ENCODE measurements at places on chromosomes 7 and 10. TPM values are rescaled to one million over a fixed set of nuclear protein-coding genes. Genes with fewer than 3 reads are reported as not detected.

DNA sequence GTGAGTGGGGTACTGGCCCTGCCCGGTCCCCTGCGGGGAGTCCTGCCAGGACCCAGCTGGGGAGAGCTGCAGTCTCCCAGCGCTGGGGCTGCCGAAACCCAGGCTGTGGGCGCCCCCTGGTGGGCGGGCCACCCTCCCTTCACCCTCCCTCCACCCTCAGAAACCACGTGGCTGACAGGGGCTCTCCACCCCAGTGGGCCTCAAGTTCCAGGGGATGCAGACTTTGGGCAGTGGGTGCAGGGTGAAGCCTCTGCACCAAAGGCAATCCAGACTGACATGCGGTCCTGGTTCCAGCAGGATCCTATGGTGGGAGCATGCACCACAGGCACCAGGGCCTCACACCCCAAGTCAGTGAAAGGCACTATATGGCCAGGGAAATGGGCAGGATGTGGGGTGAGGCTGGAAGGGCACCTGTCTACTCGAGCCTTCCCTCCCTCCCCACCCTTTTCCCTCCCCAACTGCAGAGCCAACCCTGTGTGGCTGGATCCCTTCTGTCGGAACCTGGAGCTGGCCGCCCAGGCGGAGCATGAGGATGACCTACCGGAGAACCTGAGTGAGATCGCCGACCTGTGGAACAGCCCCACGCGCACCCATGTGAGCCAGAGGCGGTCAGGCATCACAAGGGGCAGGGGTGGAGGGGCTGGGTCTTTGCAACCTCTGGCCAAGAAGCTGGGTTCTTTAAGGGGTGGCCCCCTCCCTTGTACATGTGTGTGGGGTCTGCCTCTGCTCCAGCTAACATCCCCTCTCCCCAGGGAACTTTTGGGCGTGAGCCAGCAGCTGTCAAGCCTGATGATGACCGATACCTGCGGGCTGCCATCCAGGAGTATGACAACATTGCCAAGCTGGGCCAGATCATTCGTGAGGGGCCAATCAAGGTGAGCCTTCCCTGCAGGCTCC, 38.8 kb downstream of the PSAP start:
- no peak for DNase-seq

- DNase-seq: no peak
These were observed 526.9 kb upstream of the VSTM2A start for GRCh38 chr7:54015251-54015650.

Gene STX1A
- total RNA-seq: 16.8 TPM

Gene KCNIP2
- total RNA-seq: 1.2 TPM

DNA sequence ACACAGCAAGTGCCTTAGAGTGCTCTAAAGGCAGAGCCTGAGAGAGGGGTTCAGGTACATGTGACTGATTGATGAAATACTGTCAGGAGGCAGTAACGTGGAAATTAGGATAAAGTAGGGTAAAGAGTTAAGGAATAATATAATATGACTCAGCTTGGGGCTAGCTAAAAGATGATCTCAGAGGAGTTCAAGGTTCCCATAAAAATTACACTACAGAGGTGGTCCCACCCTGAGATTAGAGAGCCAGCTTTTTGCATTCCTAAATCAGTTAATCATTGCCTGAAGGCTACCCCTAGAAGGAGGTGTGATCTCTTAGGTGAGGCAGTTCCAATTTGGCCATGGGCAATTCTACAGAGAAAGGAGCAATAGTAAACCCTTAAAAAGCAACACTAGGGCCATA, 5.8 kb downstream of the LIPJ start:
- no peak for DNase-seq

Gene IFIT1B
- not detected for total RNA-seq

DNA sequence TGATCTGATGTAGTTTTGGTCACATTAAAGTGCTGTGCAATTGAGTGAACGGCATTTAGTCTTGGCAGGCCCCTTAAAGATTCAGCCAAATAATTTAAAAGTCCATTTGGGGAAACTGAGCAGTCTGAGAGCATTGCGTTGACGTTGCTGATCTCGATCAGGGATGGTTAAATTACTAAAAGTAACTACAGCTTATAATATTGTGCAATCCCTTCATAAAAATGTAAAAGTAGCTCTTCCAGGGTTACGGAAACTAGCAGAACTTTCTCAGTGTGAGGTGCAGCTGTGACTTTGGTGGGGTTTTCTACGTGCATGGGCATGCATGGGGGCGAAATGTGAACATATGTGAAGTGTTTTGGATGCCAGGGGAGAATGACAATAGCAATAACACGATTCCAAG, 184.5 kb upstream of the RNF32 start:
- no peak for DNase-seq

DNA sequence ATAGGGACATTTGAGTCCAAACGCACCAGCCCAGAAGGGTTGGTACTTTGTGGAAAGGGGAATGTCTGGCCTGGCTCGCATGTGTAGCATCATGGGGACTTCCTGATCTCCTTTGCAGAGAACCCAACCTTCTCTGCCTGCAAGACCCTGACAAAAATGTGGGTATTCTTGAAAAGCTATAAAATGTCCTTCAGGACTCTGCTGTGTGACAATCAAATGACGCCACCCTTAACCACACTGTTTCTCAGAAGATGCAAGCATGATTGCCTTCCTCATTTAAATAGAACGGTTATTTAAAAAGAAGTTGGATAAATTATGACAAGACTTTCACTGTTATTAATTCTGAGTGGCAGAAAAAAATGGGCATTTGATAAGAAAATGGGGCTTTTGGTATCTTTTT, 15.1 kb upstream of the GPR15LG start:
- DNase-seq: no peak

GRCh38 chr10:83214136-83214535, 925.2 kb upstream of the GHITM start:
- no peak for DNase-seq

DNA sequence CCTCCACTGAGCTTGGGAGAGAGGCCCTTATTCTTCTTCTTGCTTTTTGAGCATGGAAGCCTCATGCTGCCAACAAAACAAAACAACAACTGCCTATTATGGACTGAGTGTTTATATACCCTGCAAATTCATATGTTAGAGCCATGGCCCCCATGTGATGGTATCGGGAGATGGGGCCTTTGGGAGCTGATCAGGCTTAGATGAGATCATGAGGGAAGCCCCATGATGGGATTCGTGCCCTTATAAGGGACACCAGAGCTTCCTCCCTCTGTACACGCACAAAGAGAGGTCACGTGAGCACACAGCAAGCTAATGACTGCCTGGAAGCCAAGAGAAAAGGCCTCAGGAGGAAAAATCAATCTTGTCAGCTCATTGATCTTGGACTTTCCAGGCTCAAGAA, 235.0 kb downstream of the FANK1 start:
- no peak for DNase-seq

DNA sequence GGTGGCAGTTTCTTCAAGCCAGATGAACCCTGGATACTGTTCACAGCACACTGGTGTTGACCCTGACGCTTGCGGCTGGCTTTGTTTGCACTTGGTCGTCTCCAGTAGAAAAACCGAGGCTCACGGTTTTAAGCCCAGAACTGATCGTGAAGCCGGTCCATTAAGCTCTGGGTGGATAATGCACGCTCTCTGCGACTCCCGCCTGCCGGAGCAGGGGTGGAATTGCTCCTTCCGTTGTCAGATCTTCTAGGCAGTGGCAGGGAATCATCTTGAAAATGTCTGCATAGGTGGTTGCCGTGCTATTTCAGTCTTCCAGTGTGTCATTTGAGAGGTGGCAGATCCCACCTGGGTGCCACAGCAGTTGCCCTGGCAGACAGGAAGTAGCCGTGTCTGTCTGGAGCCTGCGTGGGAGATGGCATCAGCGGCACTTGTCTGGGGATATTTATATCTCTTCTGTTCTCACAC, 35.9 kb upstream of the AP5Z1 start:
- no peak for DNase-seq

GRCh38 chr10:75703191-75703854, 271.9 kb downstream of the LRMDA start:
- no peak for DNase-seq

- no peak for DNase-seq
These were observed 77.5 kb upstream of the SORCS3 start for GRCh38 chr10:104563548-104563947.

DNA sequence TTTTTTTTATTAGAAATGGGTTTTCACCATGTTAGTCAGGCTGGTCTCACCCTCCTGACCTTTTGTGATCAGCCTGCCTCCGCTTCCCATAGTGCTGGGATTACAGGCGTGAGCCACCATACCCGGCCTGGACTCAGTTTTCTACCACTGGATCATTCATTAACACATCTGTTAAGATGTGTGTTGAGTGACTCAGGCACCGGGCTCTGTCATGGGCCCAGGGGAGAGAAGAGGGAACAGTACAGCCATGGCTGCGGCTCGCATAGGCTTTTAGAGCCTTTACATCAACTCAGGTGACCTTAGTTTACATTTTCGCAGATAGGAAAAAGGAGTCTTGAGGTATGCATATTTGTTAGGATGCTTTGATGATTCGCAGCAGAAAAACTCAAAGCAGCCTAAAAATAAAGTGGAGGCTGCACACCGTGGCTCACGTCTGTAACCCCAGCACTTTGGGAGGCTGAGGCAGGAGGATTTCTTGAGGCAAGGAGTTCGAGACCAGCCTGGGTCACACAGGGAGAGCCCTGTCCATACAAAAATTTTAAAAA, 3.1 kb upstream of the ARPC1B start:
- DNase-seq: no peak

GRCh38 chr10:24242562-24242961, 33.6 kb downstream of the KIAA1217 start:
- DNase-seq: no peak

DNA sequence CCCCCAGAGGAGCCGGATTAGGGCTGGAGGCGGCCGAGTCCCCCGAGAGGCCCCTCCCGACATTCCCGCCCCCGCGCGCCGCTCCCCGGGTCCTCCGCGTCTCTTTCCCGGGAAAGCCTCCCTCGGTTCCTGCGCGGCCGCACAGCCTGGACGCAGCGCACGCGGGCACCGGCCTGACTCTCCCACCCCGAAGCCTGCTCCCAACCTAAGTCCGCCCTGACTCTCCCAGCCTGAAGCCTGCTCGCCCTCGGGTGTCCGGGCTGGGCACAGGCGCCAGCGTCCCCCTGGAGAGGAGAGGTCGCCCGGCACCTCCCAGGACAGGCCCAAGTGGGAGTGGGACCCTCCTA, 441 bp upstream of the VENTX start:
- DNase-seq: no peak

DNA sequence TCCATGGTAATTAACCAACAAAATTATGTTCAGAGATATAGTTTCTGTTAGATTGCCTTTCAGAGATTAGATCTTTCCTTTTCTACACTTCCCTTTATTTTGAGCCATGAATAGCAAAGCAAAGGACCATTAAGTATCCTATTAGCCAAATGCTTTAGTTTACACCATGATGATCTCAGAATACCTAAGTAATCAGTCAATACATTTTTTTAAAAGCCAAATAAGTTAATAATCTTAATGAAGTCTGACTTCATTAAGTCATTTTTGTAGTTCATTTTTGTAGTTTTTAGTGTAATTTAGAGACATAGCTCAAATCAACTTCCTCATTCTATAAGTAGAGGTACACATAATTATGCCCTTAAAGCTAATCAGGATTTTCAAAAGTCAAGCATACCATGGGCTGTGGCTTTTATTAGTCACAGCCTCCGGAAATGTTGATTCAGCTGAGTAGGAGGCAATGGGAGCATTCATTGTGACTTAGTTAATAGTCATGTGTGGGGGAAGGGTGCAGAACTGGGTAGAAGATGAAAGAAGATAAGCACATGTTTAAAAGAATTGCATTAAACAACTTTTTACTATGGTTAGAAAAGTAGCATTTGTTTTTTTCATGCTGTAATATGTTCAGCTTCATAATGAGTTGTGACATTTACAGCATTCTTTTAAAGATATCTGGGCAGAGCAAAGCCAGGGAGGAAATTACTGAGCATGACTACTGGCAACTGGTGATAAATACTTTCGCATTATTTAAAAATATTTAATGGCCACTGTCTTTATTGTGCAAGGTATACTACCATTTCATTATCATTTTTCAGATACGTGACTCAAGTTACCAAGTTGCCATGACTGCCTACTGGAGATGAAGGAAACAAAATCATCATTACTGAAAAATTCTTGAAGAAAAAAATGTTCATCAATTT, 57.3 kb upstream of the CCDC71L start:
- DNase-seq: peak; percentile 38
